ENCODE measurements at places on chromosomes 1 and 21. TPM values are rescaled to one million over a fixed set of nuclear protein-coding genes. Genes with fewer than 3 reads are reported as not detected.

The DEDD gene
- 43.1 TPM for polyA plus RNA-seq

The TMEM82 gene
- polyA plus RNA-seq: 4.9 TPM

The MTX1 gene
- polyA plus RNA-seq: 47.4 TPM

The APCS gene
- not detected for polyA plus RNA-seq

The NLRP3 gene
- 0.79 TPM for polyA plus RNA-seq

The NEXN gene
- polyA plus RNA-seq: 12.0 TPM

The C1orf53 gene
- polyA plus RNA-seq: 2.0 TPM

The ACOT11 gene
- polyA plus RNA-seq: 13.7 TPM

The RBBP4 gene
- polyA plus RNA-seq: 306 TPM

The AHDC1 gene
- 67.5 TPM for polyA plus RNA-seq

The CNKSR1 gene
- 10.7 TPM for polyA plus RNA-seq

The TMEM35B gene
- 30.5 TPM for polyA plus RNA-seq

The SLC1A7 gene
- 0.26 TPM for polyA plus RNA-seq

The WDR64 gene
- polyA plus RNA-seq: 0.36 TPM

The ENAH gene
- polyA plus RNA-seq: 97.9 TPM

The HSD17B7 gene
- polyA plus RNA-seq: 13.7 TPM

The LCE1B gene
- not detected for polyA plus RNA-seq

The FAAP20 gene
- 46.7 TPM for polyA plus RNA-seq

The RAD54L gene
- polyA plus RNA-seq: 13.8 TPM

The OR2AK2 gene
- not detected for polyA plus RNA-seq

The OR2L13 gene
- not detected for polyA plus RNA-seq

The DNASE2B gene
- not detected for polyA plus RNA-seq

The F3 gene
- polyA plus RNA-seq: 50.4 TPM

The PPP1R12B gene
- polyA plus RNA-seq: 15.9 TPM

The FAAH gene
- 16.9 TPM for polyA plus RNA-seq

The ITSN1 gene
- 38.7 TPM for polyA plus RNA-seq

The CD1B gene
- polyA plus RNA-seq: not detected

The PCP4 gene
- polyA plus RNA-seq: 11.1 TPM

The LMOD1 gene
- 4.5 TPM for polyA plus RNA-seq

The CD247 gene
- 0.55 TPM for polyA plus RNA-seq

The OR2M3 gene
- 0.03 TPM for polyA plus RNA-seq

The RBM11 gene
- 3.8 TPM for polyA plus RNA-seq

The SH2D1B gene
- 0.14 TPM for polyA plus RNA-seq

The PDE9A gene
- polyA plus RNA-seq: 37.2 TPM

The GGPS1 gene
- 56.4 TPM for polyA plus RNA-seq

The ZC3H11A gene
- polyA plus RNA-seq: 127 TPM

The GFI1 gene
- polyA plus RNA-seq: 0.47 TPM

The MYBPHL gene
- not detected for polyA plus RNA-seq

Measured in left renal cortex interstitium (tissue), 4 donors.